ENCODE measurements at places on chromosomes 11 and 22.
A peak's percentile ranks its signal among the peaks of the same experiment; 100 is the strongest.

DNA sequence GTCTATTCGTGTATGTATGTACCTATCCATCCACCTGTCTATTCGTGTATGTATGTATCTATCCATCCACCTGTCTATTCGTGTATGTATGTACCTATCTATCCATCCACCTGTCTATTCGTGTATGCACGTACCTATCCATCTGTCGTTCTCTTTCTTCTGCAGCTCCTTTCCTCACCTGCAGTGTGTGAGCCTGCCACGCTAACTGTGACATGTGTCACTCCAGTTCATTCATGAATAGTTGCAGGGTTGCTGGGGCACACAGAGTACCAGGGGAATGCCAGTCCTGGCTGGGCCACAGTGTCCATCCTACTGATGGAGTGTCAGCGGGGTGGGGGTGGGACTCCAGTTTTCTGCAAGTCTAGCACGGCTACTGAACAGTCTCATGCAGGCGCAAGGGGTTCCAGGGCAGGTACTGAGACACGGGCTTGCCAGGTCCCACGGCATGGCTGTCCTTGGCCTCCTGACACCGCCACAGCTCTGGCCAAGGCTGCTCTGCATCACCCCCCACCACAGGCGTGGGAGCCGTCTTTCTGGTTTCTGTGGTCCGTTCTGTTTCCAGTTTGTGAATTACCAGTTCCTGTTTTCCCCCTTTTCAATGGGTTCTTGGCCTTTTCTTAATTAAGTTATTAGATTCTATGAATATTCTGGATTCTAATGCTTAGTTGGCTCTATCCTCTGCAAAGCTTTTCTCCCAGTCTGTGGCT, 88.8 kb upstream of the CLDN5 start:
- no peak for DNase-seq

DNA sequence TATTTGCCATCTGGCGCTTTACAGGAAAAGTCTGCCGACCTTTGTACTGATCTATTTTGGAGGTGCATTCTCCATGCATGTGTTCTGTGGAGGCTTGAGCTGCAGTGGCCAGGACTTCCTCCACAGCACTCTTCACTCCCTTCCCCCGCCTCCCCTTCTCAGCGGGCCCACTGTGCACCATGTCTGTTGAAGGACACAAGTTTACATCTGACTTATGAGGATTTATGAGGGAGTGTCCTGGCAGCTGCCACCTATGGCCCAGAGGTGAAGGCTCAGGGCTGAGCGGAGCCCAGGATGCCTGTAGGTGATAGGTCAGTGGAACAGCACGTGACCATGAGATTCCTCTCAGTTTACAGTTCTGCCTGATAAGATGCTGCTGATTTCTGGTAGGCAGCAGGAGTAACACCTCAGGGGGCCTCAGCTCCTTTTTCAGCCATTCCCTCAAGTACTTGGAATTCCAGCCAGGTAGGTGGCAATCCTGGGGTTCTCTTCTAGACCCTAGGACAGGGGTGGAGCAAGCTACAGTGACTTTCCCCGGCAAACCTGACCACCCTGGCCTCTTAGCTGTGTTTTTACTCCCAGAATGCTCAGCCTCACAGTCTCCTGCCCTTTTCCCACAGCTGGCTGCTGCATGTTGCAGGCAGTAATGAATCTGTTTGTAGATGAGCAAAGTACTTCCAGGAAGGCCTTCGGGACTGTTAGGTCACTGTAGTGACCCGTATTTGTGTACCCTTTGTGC, 59.9 kb downstream of the PPFIBP2 start:
- DNase-seq: no peak

DNA sequence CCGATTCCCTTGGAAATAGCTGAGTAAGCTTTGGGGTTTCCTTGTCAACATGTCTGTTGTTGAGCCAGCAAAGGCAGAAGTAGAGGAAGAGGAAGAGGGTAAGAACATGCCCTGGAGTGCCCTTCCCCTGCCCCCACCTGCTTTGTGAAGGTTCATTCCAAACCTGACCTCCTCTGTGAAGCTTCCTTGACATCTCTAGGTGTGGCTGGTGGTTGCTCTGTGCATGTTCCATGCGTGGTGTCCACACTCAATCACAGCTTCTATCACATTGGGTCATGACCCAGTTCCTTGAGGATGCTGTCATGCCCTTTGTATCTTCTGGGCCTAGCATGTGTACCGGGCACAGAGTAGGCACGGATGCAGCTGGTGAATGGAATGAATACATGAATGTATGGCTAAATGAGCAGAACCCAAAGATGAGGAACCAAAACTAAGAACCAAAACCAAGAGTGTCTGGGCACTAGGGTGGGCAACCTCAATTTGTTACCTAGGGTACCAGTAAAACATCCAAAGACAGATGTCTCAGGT, 23.7 kb upstream of the FXYD6 start:
- DNase-seq: no peak

DNA sequence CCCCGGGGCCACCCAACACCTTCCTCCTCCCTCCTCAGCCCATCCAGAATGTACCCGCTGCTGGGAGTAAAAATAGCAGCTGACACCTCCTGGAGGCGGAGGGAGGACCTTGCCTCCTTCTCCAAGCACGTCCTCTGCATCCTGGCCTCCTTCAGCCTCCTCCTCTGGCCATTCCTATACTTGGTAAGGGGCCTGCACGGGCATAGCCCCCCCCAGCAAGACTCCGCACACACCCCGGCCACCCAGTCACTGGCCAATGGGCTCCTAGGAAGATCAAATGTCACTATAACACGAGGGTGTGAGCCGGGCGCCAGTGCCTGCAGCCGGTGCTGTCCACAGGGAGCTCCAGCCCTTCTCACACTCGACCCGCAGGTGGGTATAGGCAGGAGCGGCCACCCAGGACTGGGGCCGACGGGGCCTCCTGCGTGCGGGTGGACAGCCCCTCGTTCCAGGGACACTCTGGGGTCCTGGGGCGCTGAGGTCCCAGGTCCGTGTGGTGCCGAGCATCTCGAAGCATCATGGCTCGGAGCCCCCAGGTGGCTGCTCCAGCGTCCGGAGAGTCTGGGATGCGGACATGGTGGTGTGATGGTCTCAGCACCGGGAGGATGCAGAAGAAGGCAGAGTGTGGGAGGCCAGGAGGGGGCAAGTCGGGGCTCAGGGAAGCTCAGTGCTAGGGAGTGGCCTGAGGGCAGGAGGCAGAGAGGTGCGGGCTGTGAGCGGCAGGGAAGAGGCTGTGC, at the start of gene TNNT3:
TSS of gene TNNT3 (plus strand) at position 313 of the 737 bp plus-strand sequence. CDS start 3,172 bp downstream, outside the sequence.
- DNase-seq: peak; percentile 48

DNA sequence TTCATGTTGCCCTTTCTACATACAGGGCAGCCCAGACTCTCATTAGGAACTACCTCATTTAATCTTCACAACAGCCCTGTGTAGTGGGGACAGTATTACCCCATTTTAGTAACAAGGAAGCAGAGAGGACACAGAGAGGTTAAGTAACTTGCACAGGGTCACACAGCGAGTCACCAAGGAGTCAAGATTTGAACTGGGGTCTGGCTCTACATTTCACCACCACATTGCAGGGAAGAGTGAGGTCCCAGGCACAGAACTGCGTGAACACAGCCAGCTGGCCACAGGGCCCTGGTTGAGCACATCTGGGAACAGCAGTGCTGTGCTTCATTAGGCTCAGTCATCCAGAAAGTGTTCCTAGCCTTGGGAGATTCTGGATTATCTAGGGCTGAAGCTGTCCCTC, 45.4 kb upstream of the ISX start:
- no peak for DNase-seq

DNA sequence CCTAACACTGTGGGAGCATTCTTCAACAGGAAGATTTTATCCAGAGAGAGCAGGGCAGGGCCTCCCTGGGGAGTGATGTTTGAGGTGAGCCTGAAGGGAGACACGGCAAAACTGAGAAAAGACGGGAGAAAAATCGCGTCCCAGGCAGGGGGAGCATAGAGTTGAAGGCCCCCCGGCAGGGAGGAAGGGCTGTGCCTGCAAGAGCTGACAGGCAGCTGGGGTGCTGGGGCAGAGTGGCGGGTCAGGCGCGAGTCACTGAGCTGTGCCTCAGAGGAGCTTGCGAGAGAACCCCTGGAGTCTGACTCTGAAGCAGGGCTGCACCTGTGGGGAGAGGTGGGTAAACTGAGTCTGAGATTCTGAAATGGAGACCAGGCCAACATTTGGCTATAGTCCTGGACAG, 14.8 kb downstream of the PKNOX2 start:
- no peak for DNase-seq

DNA sequence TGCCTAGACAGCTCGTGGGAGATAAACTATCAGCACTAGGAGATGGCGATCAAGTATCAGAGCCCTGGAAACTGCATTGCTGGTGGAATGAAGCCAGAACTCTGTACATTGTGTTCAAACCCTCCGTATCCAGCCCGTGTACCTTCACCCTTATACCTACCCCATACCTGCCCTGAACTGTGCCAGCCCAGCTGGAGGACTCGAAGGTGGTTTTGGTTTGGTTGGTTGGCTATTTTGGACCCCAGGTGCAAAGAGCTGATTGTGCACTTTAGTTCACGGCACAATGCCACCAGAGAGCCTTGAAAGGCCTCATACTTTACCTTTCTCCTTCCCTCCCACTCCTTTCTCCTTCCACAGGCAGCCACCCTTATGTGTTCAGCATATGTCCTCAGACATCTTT, 16.0 kb downstream of the FAM83F start:
- no peak for DNase-seq

DNA sequence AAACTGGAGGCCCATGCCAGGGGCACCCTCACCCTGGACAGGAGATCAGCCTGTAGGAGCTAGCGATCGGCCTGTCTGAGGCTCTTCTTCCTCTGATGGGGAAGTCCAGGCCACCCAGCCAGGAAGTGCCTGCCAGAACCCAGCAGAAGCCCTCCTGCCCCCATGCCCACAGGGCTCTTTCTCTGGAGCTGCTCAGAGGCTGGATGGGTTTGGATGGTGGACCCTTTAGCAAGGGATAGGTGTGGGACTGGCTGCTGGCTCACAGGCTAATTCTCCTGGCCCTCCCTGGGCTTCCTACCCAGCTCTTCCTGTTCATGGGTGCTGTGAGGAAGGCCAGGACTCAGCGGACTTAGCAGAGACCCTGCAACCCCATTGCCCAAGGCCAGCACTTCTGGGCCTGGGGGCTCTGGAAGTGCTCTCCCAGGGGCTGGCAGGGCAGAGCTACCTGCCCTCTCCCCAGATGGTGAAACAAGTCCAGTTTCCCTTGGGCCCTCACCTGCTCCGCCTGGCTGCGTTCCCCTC, 7.6 kb downstream of the FXYD2 start:
- DNase-seq: no peak

DNA sequence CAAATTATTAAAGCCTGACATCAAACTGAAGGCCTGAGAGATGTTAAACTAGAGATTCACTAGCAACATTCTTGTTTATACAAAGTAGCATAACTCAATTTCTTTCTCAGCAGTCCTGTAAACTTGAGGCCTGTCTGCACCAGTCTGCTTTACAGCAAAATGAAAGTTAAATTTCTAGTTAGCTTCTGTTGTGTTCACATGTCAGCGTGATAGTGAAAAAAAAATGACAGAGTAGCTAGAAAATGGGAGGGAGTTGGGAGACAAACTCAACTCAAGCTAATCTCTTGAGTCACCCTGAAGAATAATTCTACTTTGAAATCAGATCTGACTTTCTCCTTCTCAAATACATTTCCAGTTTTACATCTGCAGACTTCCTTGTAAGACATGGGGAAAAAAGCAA, 6.5 kb downstream of the RBFOX2 start:
- DNase-seq: no peak

DNA sequence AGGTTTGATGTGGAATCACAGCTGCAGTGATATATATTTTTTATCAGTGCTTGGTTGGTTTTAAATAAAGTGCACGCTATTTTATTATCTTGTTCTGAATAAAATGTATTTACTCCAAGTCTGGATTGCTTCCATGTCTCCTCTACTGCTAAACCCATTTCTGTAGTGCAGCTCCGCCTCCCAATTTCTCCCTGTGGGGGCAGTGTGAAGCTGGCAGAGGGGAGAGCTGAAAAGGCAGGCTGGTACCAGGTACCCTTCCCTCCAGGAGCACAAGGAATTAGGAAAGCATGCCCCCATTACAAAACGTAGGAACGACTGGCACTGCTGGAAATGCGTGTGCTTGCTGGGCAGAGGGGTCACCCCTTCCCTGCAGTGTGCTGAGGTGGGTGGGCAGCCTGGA, 934 bp upstream of the TMEM132A start:
- no peak for DNase-seq

- no peak for DNase-seq
Observed at GRCh38 chr11:119481667-119482400, 58.9 kb upstream of the THY1 start.
